CD4-positive, alpha-beta T cell treated with Interleukin-1 beta for 1 hour (primary cell): ENCODE measurements at places on chromosomes 6 and 20.

GRCh38 chr20:50663095-50663821, 28.1 kb downstream of the RIPOR3 start:
- DNase-seq = no peak

GRCh38 chr6:15754035-15754705, 91.3 kb upstream of the DTNBP1 start:
- no peak for DNase-seq

DNA sequence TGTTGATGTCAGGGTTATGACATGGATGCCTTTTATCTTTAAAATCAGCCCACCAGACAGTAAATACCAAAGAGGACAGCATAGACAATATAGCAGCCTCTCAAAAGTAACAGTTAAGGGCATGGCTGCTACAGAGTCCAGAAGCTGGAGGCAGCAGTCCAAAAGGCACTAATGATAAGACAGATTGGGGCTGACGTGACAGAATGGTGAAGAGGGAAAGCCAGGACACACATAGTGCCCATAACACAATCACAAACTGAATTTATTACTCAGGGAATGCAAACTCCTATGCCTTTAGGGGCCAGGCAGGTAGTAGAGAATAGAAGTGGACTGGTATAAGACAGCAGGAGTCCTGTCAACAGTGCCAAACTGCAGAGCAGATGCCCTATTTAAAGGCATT, 40.7 kb downstream of the TP53INP2 start:
- no peak for DNase-seq

DNA sequence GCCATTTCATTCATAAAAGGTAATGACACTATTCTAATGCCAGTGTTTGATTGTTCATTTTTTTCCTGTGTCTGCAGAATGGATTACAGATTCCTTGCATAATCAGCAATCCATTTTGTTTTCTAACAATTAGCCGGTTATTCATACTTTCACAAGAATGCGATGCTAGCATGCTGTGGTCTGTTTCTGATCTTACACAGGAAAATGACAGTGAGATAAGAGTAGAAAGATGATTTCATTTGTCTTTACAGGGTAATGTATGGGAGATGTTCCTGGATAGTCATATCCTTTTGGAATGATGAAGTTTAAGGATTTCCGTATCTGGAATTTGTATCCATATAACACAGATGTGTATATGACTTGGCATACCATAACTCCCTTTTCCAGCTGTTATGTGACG, 207.3 kb downstream of the FARS2 start:
- DNase-seq = no peak

GRCh38 chr6:114284281-114284680, 58.5 kb downstream of the HS3ST5 start:
- DNase-seq = no peak

DNA sequence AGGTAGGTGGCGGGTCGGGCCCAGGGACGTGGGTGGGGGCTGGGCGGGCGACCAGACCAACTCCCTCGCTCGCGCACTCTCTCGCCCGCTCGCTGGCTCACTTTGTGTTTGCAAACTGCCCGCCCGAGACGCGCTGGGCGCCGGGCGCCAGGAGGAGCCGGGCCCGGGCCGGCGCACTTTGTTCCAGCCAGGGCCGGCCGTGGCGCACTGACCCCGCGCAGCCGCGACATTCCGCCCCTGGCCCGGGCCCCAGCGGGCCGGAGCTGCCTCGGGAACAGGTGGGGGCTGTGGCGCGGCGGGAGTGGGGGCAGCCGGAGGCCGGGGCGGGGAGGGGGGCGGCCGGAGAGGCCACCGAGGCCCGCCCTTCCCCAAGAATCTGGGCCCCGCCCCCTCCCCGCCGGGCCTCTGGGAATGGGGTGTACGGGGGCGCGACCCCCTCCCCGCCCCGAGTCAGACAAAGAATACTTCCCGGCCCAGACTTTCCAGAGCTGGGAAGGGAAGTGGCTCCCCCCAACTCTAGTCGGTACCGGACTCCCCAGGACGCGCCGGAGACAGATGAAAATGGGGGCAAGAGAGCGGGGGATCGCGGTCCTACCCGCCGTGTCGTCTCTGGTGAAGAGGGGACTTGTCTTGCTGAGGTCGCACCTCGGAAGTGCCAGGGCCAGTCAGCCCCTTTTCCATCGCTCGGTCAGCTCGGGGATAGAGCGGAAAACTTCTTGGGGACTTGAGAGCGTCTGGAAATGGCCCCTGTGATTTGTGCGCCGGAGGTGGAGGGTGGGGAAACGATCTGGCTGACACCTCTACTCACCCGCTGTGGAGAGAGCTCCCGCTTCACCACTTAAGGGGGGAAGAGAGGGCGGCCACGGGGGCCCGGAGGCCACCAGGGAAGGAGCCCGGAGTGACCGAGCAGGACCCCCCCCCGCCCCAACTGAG, 951 bp downstream of the FOXP4 start:
- peak; percentile 27 for DNase-seq
